ENCODE measurements at places on chromosomes 2 and 18.

DNA sequence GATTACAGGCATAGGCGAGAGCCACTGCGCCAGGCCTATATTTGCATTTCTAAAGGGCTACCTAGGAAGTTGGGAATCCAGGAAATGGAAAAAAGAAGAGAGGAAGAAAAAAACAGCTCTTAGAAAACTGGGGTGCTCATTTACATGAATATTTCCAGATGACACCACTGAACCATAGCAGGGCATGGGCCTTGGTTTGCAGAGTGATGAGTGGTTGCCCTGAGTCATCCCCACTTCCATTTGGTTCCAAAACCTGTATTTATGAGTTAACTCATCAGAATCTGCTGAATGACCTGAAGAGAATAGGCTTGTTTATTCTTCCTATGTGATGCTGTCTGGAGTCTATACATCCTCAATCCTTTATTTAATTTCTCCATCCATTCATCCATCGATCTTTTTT is 36.2 kb downstream of the EHD3 start:
- no peak for DNase-seq

- DNase-seq, result no peak
Measured at GRCh38 chr2:146893500-146894041, 951.3 kb upstream of the ACVR2A start.

DNA sequence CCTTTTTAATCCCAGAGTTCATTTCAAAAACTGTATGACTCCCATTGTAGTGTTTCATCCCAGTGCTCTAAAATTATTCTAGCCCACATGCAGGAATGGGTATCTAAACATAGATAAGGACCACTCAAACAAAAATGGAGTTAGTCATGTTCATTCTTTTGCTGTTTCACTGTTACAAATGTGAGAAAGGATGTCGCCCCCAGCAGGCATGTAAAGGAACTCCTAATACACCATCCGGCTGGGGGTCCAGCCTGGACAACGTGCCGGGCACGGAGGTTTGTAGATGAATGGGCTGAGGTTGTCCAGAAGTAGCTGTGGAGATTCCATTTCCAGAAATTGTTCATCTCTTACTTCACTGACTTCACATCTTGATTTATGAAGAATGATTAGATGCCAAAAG is 101.9 kb upstream of the RAB12 start:
- DNase-seq, result no peak

- DNase-seq, result no peak
Measured at GRCh38 chr18:73900106-73900835, 247.4 kb downstream of the FBXO15 start.

DNA sequence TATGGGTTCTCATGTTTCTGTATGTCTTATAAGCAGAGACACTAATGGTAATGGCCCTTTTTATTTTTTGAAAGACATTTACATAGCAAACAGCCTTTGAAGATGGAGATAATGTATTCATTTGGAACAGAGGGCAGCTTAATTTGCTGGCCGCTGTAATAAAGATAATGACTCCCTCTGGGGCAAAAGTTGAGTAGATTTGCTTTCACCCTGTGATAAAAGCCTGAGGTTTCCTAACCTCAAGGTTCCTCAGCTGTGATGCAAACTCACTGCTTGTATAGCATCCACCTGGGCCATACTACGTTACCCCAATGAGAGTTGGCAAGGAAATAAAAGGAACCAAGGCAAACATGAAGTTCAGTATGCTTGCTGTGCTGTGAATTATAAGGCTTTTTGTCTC is 54.8 kb downstream of the TEX51 start:
- DNase-seq, result no peak

GRCh38 chr2:206740800-206741199 is 22.6 kb upstream of the DYTN start:
- no peak for DNase-seq

DNA sequence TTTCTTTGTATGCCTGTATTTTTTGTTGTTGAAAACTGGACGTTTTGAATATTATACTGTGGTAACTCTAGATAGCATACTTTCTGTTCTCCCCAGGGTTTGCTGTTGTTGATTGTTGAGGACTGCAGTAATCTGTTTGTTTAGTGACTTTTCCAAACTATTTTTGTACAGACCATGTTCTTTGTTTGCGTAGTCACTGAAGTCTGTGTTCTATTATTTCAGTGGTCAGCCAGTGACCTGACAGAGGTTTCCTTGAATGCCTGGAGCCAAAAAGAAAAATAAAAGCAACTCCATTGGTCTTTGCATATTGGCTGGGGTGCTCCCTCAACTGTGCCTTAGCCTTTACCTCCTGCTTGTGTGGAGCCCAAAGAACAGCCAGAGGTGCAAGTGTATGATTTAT is 42.7 kb upstream of the PHLPP1 start:
- no peak for DNase-seq

Measured in Right ventricle myocardium superior (tissue), 1 donor.